ENCODE measurements at places on chromosomes 1 and 21.

DNA sequence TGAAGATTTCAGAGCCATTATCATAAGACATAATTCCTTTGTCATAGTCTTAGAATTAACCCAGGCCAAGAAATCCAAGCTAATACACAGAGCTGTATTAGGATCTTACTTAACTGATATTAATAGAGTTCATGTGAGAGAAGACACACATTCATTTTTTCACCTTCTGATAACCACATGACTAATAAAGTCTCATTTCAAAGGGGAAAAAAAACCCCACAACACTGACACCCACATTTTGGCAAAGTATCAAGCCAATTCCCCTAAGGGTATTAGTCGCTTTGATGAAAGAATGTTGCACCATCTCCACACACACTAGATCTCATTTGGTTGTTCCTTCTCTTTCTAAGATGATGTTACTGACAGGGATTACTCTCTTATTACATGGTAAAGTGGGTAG is 344.4 kb upstream of the ESRRG start:
- peak; percentile 62 for DNase-seq

- DNase-seq: no peak
Observed at GRCh38 chr1:228013131-228013934, 6.5 kb downstream of the WNT3A start.

DNA sequence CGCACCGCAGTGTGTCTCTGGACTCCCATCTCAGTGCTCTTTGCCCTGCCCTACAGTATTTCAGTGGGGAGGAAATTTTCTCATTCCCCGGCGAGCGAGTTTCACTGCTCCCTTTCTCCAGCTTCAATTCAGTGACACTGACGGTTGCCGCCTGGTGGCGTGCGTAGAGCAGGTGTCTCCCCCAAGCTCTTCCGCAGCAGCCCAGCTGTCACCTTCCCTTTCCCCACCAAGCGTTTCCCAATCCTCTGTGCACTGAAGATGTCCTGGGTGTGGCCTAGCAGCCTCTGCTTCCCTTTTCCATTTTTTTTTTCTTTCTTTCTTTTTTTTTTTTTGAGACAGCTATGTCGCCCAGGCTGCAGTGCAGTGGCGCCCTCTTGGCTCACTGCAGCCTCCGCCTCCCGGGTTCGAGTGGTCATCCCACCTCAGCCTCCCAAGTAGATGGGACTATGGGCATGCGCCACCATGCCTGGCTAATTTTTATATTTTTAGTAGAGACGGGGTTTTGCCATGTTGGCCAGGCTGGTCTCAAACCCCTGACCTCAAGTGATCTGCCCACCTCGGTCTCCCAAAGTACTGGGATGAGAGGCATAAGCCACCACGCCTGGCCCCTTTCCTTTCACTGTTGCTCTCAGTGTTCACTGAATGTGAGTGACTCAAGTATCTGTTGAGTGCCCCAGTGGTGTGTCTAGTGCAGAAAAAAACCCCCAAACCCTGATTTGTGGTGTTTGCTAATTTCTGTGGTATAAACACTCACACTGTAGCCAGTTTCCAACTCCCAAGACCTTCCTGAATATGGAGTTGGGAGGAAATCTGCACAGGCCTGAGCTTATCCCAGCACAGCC is 30.1 kb downstream of the TNFRSF1B start:
- no peak for DNase-seq

DNA sequence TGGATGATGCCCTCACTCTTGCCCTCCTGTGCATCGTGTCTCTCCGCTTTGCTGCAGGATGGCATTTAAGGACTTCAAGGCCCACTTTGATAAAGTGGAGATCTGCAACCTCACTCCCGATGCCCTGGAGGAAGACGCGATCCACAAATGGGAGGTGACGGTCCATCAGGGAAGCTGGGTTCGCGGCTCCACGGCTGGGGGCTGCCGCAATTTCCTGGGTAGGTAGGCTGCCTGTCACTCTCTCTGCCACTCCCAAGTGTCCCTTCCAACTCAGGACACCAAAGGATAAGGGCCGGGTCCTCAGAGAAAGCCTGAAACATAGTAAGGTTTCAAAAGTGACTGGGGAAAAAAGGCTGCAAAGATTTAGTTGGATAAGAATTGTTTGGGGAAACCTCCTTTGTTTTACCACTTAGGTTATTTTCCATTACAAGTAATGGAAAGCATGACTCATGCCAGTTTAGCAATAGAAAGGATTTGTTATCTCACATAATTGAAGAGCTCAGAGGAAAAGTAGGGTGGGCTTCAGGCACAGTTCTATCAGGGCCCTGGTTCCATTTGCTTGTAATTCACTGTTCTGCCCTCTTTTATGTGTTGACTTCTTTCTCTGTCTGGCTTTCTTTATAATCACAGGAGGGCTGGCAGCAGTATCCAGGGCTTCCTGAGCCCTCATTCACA is 31.9 kb downstream of the CAPN9 start:
- peak; percentile 49 for DNase-seq

DNA sequence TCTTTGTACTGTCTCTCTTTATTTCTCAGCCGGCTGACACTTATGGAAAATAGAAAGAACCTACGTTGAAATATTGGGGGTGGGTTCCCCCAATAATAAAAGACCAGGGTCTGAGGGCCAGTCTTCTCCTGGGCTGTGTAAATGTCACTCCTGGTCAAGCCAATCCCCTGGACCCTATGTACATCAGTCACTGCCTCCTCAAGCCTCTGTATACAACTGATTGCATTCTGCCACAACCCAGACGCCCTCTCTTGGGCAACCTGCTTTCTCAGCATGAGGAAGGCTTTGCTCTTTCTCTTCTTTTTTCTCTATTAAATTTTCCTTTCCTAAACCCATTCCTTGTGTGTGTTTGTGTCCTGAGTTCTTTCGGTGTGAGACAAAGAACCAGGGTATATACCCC is 84.1 kb upstream of the SERBP1 start:
- DNase-seq: no peak

DNA sequence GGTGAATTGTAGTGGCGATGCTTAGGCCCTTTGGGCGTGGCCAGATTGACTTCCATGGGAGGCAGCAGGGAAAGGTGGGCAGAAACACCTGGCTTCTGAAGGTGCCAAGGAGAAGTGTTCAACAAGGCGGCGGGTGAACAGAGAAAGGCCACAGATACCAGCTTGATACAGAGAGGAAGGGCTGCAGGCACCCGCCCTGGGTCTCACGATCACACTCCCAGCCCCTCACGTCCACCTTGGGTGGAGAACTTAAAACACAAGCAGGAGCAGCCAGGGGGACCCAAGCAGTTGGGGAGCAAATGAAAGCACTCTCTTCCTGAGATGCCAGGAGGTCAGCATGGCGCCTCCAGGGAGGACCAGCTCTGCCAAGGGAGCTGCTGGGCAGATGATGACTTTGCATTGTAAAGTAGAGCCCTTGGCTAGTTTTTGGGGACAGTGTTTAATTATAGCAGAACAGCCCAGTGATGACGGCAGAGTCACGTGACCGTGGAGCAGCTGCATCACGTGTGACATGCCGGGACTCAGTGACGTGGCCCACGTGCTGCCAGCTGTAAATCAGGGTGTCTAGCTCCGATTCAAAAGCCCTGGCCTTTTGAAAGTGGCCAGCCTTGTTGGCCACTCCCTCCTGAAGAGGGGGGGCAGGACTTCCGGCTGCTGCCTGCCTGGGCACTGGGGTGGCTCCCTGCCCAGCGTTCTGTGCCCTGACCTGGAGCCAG is 19.0 kb downstream of the SLC37A1 start:
- DNase-seq: no peak

GRCh38 chr1:228321895-228322294 is 84.7 kb downstream of the TRIM11 start:
- DNase-seq: no peak

Data from renal cortical epithelial cell (primary cell).